ENCODE measurements at places on chromosomes 7 and 10. TPM values are rescaled to one million over a fixed set of nuclear protein-coding genes. Genes with fewer than 3 reads are reported as not detected.

The ENO4 gene
- total RNA-seq, result 0.58 TPM

The ASAH2 gene
- total RNA-seq, result 0.59 TPM

The FOXI2 gene
- total RNA-seq, result 0.77 TPM

The EBLN1 gene
- not detected for total RNA-seq

The MEOX2 gene
- total RNA-seq, result 6.2 TPM

The RELN gene
- total RNA-seq, result 8.6 TPM

The CXCL12 gene
- 44.7 TPM for total RNA-seq

The CELF2 gene
- 101 TPM for total RNA-seq

The PAPOLB gene
- total RNA-seq, result 0.31 TPM

The MINPP1 gene
- total RNA-seq, result 20.1 TPM

The ANKRD30A gene
- not detected for total RNA-seq

The ERVW-1 gene
- total RNA-seq, result not detected

The KCNH2 gene
- 37.3 TPM for total RNA-seq

The DNAAF5 gene
- total RNA-seq, result 36.4 TPM

The SH2D4B gene
- not detected for total RNA-seq

DNA sequence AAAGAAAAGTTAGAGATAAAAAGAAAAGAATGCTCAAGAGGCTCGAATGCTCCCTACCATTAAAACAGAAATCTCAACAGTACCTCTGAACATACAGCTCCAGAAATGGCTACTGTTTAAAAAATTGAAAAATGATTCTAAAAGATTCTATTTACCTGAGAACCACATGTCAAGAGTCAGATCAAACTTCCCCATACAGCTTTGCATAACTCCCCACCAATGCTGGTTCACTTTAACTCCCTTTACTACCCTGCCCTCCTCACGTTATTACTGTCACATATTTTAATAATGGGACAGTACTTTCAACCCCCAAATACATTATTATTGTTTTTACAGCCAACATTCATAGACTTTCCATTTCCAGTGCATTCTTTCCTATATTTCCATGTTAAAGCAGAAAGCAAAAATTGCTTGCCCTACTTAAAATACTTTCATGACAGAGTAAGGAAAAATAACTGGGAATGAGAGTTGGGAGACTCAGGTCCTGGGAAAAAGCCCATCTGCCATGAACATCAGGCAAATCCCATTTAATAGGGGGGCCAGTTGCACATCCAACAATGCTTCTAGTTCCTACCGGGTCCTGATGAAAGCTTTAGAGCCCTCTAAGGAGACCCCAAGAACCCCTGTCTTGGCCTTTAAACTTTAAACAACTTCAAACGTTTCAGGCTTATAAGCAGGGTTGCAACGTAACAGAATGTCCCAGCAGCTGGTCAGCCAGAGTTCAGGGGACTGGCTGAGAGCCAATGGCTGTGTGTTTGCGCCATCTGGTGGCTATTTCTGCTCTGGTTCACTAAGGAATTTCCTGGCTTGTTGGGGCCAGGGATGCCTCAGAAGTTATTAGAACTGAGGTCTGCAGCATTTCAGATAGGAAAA lies 247.4 kb downstream of the ELMO1 start:
- peak; percentile 90 for ATAC-seq

- ATAC-seq, result no peak
Measured at GRCh38 chr7:295155-296154, 5.5 kb downstream of the FOXL3 start.

- no peak for ATAC-seq
Measured at GRCh38 chr10:1696106-1696505, 41.2 kb downstream of the ADARB2 start.

DNA sequence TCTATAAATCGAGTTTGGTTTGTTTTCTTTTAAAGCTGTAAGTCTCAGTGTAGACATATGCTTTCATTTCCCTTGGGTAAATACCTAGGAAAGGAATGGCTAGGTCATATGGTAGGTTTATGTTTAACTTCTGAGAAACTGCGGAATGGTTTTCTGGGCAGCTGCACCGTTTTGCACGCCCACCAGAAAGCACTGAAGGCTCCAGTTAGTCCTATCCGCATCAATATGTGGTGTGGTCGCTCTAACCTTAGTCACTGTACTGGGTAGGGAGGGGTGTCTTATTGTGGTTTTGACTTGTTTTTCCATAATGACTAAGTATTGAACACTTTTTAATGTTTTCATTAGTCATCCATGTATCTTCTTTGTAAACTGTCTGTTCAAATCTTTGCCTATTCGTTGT lies 279.5 kb upstream of the AKR1E2 start:
- ATAC-seq, result no peak

- ATAC-seq, result no peak
Measured at GRCh38 chr10:85641479-85642009, 725.1 kb downstream of the GRID1 start.

DNA sequence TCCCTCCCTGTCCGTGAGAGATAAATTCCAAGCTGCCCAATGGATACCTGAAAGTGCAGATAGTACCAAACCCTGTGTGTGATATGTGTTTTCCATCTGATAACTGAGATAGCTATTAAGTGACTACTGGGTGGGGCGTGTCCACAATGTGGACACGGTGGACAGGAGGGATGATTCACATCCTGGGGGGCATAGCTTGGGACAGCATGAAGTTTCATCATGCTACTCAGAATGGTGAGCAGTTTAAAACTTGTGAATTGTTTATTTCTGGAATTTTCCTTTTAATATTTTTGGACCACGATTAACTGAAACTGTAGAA lies 158.6 kb downstream of the CREB5 start:
- no peak for ATAC-seq

- no peak for ATAC-seq
Measured at GRCh38 chr7:108413782-108414492, 42.3 kb downstream of the NRCAM start.

- ATAC-seq, result no peak
Measured at GRCh38 chr7:47663851-47664250, 81.9 kb upstream of the TNS3 start.

DNA sequence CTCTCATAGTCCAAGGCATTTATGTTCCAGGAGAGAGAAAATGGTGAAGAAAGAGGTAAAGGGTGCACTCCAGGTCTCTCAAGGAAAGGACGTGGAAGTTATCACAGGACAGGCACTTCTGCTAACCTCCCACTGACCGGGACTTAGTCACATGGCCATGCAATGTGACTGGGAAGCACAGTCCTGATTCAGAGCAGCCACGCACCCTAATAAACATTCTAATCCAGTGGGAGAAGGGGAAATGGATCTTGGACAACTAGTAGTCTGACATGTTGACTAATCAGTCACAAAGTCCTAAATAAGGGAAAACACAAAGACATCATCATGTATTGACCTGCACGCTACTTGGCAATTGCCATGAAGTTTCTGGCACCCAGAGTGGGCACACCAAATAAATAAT lies 417.5 kb upstream of the ZMIZ1 start:
- no peak for ATAC-seq

- ATAC-seq, result peak; percentile 56
Measured at GRCh38 chr10:3924344-3924743, 139.3 kb upstream of the KLF6 start.

- ATAC-seq, result peak; percentile 63
Measured at GRCh38 chr7:69436946-69437345, 161.3 kb upstream of the AUTS2 start.

DNA sequence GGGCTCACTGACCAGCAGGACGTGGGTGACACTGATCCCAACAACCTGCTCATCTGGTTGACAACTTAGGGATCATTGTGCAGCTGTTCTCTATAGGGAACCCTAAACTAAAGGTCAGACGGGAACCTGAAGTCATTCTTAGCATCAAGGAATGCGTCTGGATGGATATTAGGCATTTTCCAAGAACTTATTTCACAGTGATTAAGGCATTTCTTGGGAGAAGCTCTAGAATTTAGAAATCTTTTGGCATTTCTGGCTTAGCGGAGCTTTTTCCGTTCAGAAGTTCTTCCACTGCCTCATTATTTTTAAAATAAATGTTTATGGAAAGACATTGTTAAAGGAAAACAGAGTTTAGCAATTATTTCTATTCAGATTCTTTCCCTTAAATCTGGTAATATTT lies 303.3 kb upstream of the IGFBP3 start:
- no peak for ATAC-seq

DNA sequence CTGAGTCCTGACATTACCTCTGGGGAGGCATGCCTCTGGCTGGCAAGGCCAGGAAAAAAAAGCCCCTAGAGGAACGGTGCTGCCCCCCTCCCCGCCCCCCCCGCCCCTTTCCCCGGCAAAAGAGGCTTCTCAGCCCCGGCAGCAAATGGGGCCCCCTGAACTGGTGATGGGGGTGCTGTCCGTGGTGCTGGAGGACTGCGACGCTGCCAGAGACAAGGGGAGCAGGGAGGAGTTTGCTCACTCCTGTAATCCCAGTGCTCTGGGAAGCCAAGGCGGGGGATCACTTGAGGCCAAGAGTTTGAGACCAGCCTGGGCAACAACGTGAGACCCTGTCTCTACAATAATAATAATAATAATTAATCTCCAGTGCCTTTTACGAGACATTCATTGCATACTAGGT lies 23.7 kb downstream of the SRRM3 start:
- no peak for ATAC-seq

GRCh38 chr10:103500481-103500880 lies 7.0 kb downstream of the NEURL1 start:
- no peak for ATAC-seq

- no peak for ATAC-seq
Measured at GRCh38 chr10:113520261-113520660, 32.6 kb upstream of the HABP2 start.

DNA sequence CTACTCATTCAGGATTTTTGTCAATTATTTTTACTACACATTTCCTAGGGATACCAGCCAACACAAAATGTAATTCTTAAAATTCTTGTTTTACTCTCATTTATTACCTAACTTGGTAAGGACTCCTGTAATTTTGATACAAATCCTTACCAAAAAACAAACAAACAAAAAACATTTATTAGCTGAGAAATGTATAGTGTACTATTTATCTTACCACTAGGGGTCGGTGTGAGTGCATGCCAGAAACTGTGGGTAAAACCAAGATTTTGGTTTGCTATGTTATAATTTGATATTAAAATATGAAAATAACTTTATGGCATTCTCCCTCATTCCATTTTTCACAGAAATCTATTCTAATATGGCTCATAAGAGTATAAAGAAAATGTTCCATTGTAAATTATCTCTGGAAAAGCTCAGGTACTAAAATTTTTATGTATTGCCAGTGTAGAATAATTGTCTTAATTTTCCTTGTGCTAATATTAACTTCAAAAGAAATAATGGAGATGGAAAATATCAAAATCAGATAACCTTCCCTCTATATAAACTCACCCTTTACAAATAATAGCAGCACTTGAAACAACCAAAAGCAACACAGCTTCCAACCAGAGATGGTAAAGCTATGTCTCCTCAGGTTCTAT lies 290.8 kb upstream of the PCDH15 start:
- ATAC-seq, result no peak

- no peak for ATAC-seq
Measured at GRCh38 chr10:108735380-108735779, 1187.9 kb downstream of the XPNPEP1 start.

- no peak for ATAC-seq
Measured at GRCh38 chr7:28933846-28934320, 24.2 kb downstream of the TRIL start.

- no peak for ATAC-seq
Measured at GRCh38 chr10:120406376-120406775, 50.7 kb upstream of the PLPP4 start.

DNA sequence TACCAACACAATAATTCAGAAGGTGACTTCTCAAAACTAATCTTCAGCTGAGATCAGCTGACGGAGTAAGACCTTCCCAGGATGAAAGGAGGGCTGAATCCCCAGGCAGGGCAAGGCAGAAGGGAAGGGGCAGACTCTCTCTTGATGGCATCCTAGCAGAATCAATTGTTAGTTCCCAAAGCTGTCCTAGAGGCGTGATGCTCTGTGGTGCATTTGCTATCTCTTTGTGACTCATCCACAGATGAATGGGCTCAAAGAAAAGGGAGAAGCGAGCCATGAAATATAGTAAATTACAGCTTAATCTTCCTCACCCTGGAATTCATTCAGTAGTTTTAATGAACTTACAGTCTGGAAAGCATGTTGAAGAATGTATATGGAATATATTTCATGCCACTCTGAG lies 37.2 kb downstream of the PDE1C start:
- no peak for ATAC-seq

- ATAC-seq, result no peak
Measured at GRCh38 chr7:139431010-139431409, 52.5 kb downstream of the KLRG2 start.

DNA sequence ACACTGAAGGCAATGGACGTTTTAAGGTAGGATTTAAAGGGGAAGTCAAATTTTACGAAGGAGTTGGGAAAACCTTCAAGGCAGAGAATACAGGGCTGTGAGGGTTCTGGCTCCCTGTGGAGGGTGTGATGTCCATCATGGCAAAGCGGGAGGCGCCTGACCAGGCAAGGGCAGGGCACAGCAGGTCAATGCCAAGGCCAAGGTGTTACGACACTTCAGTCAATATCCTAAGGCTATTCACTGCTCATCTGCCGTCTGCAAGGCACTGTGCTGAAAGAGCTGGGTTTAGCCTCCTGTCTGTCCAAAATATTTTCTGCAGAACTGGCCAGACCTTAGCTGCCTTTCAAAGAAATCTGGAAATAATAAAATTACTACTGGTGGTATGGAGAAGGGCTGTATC lies 297.9 kb upstream of the MGMT start:
- ATAC-seq, result no peak

GRCh38 chr7:155208681-155209477 lies 88.8 kb upstream of the INSIG1 start:
- no peak for ATAC-seq

GRCh38 chr10:121974535-121975294 lies at the start of gene NSMCE4A:
TSS of gene NSMCE4A (minus strand) at chr10:121975217. CDS start at chr10:121975165, 52 bp downstream.
- ATAC-seq, result peak; percentile 91

DNA sequence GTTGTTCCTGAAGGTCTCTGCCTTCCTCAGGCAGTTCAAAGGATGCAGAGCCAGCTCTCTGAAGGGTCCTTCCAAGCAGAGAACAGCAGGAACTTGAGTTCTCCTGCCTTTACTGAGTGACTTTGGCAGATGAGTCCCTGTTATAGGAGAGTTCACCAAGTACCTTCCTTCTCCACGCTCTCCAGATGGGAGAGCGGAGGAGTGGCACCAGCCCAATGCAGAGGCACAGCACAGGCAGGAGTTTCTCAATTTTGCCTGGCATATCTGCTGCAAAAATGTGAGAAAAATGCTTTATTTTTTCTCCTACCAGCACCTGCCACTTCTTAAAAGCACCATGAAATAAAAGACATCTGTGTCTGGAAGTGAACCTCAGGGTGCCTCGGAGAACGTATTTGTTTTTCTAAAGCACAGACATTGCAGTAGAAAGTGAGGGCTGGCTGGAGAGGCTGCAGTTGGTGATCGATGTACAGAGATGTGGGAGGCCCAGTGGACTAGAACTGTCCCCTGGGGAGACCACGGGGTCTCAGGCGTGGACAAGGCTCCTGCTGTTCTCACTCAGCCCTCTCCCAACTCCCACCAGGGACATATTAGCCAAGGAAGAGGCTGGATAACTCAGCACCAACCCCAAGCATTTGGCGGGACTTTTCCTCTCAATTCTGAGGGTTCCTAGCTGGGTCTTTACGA lies 174.5 kb downstream of the WDR37 start:
- no peak for ATAC-seq

- no peak for ATAC-seq
Measured at GRCh38 chr10:61166065-61166464, 222.1 kb upstream of the RHOBTB1 start.

GRCh38 chr7:122438492-122438891 lies 133.9 kb upstream of the FEZF1 start:
- ATAC-seq, result no peak

Data from gastroesophageal sphincter (tissue), 4 donors.